ENCODE measurements at places on chromosomes 1 and 21.

DNA sequence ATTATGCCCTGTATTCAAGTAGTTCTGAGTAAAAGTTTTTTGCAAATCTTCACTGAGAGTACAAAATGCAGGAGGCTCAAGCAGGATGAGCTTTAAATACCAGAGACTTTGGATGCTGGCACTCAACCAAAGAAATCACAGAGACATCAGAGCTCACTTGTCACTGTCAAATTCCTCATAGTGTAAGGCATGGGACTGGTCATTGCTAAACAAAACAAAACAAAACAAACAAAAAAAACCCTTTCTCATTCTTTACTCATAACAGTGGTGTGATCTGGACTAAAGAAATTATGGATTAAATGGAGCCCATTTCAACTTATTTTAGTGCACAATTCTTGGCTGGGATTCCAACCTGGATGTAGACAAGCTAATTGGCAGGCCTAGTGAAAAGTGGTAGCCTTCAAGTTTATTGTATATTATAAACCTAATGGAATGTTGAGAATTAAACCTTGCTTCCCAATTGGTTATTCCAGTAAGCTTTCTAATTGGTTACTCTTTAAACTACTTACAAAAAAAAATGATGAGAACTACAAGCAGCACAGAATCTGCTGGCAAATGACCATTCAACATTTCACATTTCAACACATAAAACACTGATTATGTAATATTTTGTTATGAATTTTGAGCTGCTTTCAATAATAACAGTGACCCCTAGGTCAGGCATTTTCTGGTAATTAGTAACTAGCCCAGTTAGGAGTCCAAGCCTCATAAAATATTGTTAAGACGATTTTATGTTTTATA lies 30.6 kb upstream of the NEK7 start:
- no peak for DNase-seq

DNA sequence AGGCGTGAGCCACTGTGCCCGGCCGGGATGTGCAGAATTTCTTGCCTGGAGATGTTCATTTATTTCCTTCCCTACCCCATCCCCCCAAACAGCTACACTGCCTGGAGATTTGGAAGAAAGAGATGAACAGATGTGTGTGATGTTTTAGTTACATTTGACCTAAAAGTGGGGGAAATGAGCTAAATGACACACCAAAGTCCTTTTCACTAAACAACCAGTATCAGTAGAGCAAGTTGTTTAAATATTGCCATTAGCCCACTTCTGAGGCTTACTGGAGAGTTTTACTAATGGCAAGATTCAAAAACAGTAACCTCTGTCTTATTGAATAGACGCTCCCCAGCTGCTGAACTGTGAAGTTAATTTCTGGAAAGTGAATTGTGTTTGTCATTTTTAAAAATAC lies 100.1 kb downstream of the RUNX1 start:
- DNase-seq: no peak

DNA sequence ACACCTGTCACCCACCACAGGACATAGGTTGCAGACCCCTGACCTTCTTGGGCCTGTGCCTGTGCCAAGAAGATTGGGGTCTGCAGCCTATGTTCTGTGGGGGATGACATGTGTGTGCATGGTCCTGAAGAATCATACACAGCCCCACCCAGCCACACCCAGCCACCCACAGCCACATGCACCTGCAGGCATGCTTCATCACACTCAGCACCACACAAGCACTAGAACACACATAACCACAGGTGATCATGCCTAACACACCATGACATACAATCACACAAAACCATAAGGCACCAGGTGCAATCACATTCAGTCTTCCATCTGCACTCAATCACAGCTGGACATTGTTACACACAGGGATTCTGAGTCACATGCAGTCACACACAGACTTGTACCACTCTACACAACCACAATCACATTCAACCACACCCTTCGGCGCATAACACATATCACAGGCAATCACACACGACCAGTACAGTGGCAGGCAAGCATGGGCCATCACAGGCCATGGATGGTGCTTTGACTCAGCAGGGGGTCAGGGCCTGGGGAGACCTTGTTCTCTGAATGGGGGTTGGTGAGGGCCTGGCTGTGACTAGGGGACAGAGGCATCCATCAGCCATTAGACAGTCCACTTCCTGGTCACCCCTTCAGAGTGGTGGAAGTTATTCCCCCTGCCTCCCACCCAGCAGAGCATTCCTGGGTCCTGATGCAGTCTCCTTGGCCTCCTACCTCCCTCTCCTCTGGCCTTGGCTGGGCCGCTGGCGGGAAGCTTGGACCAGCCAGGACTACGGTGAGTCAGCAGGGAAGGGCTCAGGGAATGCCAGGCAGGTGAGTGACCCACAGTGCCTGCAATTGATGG lies 44.3 kb upstream of the EPS8L3 start:
- DNase-seq: no peak

- DNase-seq: no peak
Observed at GRCh38 chr1:182653986-182654385, 30.4 kb downstream of the RGS8 start.

DNA sequence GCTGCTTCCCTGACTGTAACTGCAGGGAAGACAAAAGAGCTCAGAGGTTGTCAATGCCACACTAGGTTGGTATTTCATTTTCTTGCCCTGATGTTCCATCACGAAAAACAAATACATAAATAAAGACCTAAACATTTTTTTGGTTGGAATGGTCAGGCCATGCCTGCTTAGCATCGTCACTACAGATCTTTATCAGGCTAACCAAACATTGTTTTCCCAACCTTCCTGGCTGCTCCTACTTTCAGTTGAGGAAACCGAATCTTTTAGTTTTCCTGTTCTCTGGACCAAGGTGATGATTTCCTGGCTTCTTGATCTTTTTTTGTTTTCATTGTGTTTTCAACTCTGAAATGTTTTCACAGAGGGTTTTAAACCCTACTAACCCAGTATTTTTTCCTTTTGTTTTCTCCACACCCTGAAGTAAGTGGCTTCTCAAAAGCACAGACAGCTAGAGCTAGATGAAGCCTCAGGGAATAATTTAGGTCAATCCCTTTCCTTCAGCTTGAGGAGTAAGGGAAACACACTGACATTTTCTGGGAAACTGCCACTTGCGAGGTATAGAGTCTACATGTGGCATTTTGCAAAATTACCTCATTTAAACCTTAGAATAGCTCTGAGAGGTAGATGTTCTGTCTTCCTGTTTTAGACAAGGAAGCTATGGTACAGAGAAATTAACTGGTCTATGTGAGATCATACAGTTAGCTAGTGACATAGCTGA lies 67.2 kb upstream of the CNN3 start:
- DNase-seq: no peak

DNA sequence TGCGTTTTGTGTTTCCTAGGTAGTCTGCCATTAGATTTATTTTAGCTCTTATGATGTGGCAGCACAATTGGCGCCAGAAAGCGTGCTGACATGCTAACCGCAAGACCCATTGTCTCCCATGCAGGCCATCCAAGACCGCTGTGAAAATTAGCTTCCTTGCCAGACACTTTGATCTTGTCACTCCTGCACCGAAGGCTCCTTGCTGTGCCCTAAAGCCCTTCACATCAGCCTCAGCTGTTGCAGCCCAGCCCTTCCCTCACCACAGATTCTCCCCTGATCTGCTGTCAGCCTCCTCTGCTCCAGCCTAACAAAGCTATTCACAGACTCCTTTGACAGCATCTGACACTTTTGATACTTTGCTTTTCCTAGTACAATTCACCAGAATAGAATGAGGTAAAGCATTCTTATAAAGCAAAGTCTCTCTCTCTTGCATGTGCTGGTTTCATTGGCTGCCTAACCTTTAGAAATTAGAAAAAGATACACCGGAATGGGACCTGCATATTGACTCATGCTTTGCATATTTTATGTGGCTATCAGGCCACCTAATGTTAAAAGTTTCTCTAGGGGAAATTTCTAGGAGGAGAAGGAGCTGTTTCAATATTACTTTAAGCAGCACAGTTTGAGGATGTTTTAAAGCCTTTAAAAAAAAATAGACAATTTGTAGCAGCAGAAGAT lies 280.3 kb upstream of the FMN2 start:
- DNase-seq: no peak

GRCh38 chr1:38235705-38236104 lies 189.1 kb upstream of the POU3F1 start:
- DNase-seq: no peak

- DNase-seq: no peak
Observed at GRCh38 chr1:208756339-208756981, 512.3 kb upstream of the PLXNA2 start.

- DNase-seq: no peak
Observed at GRCh38 chr1:209924390-209924789, 13.6 kb upstream of the SYT14 start.
